Myocyte (in vitro differentiated cells): ENCODE measurements at places on chromosomes 16 and 17. TPM values are rescaled to one million over a fixed set of nuclear protein-coding genes. Genes with fewer than 3 reads are reported as not detected.

The ENPP7 gene
- total RNA-seq: not detected in 2 replicates

GRCh38 chr17:5809580-5810188, 225.4 kb upstream of the NLRP1 start:
- peak; percentile 13 for DNase-seq

DNA sequence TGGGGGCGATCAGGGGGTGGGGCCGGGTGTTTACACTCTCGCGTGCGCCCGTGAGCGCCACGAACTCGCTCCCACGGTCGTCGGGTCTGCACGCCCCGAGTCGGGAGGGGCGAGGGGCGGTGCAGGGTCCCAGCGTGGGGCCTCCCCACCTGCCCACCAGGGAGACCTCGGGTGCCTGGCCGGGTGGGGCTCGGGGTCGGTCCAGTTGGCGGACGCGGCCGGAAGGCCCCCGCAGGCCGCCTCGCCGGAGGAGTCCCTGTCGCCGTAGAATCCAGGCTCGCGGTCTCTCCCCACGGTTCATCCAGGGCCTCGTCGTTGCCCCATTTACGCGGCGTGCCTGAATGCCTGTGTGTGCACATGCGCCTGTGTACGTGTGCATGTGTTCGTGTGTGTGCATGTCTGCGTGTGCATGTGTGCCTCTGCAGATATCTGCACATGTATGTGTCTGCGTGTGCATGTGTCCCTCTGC, 510 bp upstream of the RAB40B start:
- no peak for DNase-seq

GRCh38 chr17:31677681-31678080, 181.4 kb downstream of the COPRS start:
- DNase-seq: peak; percentile 53

DNA sequence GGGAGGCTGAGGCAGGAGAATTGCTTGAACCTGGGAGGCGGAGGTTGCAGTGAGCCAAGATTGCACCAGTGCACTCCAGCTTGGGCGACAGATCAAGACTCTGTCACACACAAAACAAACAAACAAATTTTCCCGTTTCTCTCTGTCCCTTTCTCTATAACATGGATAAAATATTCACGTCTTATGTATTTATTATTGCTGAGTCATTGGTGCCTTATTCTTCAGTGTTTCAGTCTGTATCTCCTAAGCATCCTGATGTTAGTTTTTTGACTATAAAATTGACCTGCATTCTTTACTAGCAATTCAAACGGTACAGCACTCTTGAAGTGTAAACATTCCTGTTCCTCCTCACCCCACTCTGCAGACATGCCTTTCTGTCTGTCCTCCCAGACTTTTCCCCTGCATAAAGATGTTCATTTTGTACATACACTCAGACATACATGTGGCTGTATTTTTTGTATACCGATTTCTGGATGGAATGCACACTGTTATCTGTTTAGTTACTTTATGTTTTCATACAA, 16.4 kb downstream of the DHODH start:
- DNase-seq: no peak

DNA sequence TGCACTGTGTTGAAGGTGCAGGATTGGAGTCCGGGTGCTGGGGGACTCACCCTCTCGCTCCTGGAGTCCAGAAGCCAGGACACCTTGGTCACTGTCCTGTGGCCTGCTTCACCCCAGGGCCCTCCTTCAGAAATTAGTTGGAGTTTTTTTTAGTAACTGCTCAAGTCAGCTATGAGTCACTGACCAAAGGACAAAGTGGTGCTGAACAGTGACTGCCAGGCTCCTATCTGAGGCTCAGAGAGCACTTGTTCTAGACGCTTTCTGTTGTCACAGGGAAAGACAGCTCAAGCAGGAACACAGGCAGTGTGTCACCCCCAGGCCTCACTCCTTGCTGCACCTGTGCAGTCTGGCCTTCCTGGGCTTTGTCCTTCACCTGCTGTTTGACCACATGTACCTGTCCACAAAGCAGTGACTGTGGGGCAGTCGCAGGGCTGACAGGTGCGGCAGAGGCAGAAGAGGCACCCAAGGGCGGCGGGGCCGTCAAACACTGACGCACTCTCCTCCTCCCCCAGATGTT, 4.1 kb upstream of the FAAP100 start:
- peak; percentile 85 for DNase-seq

The DOC2A gene
- total RNA-seq: not detected in 2 replicates

The G6PC1 gene
- total RNA-seq: not detected in 2 replicates

GRCh38 chr16:15493466-15494180, 59.2 kb downstream of the BMERB1 start:
- no peak for DNase-seq

DNA sequence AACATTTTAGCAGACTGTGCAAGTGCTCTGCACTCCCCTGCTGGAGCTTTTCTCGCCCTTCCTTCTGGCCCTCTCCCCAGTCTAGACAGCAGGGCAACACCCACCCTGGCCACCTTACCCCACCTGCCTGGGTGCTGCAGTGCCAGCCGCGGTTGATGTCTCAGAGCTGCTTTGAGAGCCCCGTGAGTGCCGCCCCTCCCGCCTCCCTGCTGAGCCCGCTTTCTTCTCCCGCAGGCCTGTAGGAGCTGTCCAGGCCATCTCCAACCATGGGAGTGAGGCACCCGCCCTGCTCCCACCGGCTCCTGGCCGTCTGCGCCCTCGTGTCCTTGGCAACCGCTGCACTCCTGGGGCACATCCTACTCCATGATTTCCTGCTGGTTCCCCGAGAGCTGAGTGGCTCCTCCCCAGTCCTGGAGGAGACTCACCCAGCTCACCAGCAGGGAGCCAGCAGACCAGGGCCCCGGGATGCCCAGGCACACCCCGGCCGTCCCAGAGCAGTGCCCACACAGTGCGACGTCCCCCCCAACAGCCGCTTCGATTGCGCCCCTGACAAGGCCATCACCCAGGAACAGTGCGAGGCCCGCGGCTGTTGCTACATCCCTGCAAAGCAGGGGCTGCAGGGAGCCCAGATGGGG, 3.1 kb downstream of the GAA start:
- no peak for DNase-seq

The MMP25 gene
- 0.05 TPM in 2 replicates for total RNA-seq

- DNase-seq: no peak
Observed at GRCh38 chr17:80956321-80957190, 35.1 kb upstream of the CHMP6 start.

- no peak for DNase-seq
Observed at GRCh38 chr17:77449373-77449907, 308.7 kb downstream of the SEC14L1 start.

The SMPD3 gene
- 0.05 TPM in 1 of 2 replicates, not detected in the other for total RNA-seq

DNA sequence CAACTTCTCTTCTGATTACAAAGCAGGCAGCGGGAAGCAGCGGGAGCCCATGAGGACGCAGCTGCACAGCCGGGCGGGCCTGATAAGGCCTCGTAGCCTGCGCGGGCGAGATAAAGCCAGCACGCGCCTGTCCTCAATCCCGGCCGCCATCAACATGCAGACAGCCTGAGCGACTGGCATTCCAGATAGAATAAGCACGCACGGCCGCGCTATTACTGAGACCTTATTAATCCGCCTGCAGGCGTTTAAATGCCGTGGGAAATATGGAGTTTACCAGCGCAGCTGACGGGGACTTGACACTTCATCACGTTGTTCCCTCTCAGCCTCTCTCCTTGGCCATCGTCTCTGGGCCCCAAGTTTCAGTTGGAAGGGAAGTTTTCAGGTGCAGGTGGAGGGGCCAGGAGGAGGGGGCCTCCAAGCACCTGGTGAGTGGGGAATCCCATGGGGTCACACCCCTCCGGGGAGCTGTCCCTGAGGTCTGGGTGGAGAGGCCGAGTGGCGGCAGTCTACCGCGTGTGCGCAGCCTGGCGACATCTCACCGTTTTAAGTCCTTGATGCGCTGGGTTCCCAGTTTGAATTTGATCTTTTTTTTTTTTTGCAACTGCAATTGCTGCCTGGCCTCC, 27.3 kb upstream of the CBFA2T3 start:
- no peak for DNase-seq

DNA sequence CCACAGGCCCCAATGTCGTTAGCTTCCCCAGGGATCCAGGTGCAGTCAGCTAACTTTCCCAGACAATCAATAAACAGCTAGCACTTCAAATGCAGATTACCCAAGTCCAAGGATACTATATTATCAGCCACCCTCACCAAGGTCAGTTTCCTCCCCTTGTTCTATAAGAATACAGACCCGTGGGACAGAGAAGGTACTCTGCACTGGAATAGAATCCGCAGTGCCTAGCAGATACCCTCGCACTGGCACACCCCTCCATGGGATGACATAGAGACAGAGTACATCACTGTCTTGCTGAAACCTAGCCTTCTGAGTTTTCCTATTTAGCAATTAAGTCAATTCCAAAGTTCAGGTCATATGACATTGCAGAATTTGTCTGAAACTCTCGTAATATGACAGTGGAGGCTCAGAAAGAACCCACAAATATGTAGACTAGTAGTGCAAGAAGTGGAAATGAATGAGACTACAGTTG, 40.0 kb upstream of the ABCA10 start:
- DNase-seq: no peak

- no peak for DNase-seq
Observed at GRCh38 chr16:74439685-74440084, 18.4 kb upstream of the CLEC18B start.

The CCL17 gene
- not detected in 2 replicates for total RNA-seq

- DNase-seq: no peak
Observed at GRCh38 chr16:75572864-75573542, 6.8 kb downstream of the GABARAPL2 start.

The ITGAL gene
- not detected in 2 replicates for total RNA-seq

The LCAT gene
- total RNA-seq: 15.3 and 25.1 TPM in 2 replicates
